Activated effector memory CD4-positive, alpha-beta T cell treated with anti-CD3 and anti-CD28 coated beads, Interleukin-2, amount 50 U/mL, for 16 hours (primary cell): ENCODE measurements at places on chromosomes 6 and 20.
A peak's percentile ranks its signal among the peaks of the same experiment; 100 is the strongest.

- DNase-seq = no peak
Measured at GRCh38 chr20:37503256-37503927, 17.7 kb upstream of the NNAT start.

DNA sequence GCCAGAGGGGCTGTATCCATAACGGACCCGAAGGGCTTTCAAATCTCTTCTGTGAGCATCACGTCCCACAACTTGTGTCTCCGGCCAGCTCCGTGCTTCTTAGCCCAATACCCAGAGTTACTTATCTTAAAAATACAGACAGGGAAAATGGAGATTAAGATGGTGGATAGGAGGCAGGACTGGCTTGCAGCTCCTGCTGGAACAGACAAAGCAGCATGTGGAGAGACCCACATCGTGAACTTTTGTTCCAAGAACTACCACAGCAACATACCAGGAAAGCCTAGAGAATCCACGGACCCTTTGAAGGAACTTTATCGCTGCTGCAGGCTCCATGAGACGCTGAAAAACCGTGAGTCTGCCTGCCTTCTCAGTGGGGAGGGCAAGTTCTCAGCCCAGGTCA, 113.7 kb downstream of the RNASET2 start:
- no peak for DNase-seq

DNA sequence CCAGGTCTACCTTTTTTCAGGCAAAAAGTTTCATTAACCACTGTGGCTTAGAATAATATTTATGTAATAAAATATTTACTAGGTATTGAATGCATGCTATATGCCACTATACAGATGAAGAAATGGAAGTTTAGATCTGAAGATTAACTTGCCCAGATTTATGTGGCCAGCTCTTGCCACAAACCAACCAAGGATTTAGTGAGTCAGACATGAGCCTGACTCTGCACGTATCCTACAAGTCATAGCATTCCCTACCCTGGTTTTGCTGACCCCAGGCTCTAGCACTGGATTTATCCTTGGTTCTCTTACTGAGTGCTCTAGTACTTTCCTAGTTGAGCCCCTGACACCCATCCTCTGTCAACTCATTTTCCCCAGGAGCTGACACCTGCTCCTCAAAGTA, 75.4 kb downstream of the ANKEF1 start:
- DNase-seq = no peak

GRCh38 chr6:94902974-94903628, 674.2 kb upstream of the MANEA start:
- DNase-seq = no peak

GRCh38 chr6:129608886-129609537, 101.0 kb downstream of the ARHGAP18 start:
- DNase-seq = no peak

GRCh38 chr20:43959920-43960227, 45.2 kb downstream of the TOX2 start:
- no peak for DNase-seq

DNA sequence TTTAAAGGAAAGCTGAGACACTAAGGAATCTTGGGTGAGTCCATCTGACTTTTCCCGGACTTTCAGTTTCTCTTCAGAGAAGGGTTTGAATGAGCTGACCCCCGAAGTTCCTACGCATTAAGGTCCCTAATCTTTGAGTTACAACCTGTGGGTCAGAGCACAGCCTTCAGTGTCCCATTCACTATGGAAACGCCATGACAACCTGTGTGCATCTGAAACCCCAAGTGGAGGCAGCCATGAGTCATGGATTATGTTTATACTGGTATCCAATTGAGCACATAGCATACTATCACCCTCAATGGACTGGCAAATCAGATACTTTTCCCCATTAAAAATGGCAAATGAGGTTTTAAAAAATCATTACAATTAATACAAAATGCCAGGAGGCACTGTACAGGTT, 11.4 kb downstream of the MYLK4 start:
- DNase-seq = no peak

GRCh38 chr6:163963205-163964120, 548.9 kb downstream of the QKI start:
- DNase-seq = no peak

GRCh38 chr20:4261333-4262284, 246.3 kb upstream of the RNF24 start:
- no peak for DNase-seq

GRCh38 chr6:90375681-90376439, 79.2 kb upstream of the BACH2 start:
- no peak for DNase-seq

DNA sequence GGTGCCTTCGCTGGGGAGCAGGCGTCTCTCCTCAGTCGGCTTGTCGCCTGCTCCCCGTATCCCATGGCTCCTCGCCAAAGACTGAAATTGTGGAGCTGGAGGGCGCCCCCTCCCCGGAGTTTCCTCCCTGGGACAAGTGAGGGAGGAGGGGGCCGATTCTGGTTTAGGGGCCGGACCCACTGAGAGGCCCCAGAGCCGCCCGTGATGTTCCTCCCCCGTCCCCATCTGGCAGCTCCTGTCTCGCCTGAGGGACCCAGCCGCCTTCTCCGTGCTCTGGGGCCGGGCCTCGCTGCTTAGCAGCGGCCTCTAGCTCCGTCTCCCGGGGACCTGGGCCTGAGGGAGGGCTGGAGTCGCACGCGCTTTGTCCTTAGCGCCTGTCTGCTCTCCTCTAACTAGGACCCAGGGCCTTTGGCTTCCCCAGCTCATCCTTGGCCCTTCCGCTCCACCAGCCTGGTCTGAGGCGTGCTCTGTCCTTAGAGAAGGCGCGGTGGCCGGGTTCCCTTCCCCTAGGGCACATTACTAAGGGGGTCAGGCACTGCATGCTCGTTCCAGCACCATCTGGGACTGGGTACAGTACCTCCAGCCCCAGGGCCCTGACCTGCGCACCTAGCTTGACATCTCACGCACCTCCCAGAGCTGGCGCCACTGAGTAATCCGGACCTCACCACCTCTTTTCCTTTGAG, 29.7 kb downstream of the SLC12A5 start:
- no peak for DNase-seq

DNA sequence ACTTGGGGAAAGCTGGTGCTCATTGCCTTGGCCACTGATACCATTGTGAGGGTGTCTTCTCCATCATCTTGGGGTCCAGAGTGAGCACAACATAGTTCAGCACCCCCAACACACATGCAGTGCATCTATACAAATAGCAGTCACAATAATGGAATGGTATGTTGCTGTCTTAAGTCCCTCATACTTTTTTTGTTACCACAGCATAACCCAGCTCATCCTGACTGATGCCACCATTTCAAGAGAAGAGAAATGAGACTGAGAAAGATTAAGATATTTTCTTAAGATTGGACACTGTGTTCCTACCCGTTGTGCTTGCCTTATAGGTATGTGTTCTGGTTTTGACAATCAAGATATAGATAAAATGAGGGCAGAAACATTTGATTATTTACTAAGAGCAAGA, 15.6 kb downstream of the CST4 start:
- no peak for DNase-seq

DNA sequence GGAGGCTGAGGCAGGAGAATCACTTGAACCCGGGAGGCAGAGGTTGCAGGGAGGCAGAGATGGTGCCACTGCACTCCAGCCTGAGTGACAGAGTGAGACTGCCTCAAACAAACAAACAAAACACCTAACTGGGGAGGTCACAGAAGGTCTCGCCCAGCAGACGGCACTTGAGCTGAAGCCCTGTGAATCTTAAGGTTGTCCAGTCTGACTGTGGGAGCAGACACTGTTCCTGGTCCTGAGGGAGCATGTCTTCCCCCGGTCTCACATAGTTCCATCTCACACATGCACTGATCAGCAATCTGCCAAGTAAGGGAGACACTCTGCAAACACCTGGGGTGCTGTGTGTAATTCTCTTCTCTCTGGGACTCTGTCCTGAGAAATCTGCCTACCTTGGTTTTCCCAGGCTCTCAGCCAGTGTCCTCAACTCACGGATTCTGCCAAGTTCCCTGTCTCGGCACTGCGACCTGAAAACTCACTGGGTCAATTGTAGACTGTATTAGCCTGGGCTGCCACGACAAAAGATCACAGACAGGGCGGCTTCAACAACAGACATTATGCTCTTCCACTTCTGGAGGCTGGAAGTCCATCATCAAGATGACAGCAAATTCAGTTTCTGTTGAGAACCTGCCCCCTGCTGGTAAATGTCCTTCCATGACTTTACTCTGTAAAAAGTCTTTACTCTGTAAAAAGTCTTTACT, 94.3 kb downstream of the JPH2 start:
- peak; percentile 63 for DNase-seq

GRCh38 chr6:72864799-72865198, 242.9 kb downstream of the KCNQ5 start:
- no peak for DNase-seq

DNA sequence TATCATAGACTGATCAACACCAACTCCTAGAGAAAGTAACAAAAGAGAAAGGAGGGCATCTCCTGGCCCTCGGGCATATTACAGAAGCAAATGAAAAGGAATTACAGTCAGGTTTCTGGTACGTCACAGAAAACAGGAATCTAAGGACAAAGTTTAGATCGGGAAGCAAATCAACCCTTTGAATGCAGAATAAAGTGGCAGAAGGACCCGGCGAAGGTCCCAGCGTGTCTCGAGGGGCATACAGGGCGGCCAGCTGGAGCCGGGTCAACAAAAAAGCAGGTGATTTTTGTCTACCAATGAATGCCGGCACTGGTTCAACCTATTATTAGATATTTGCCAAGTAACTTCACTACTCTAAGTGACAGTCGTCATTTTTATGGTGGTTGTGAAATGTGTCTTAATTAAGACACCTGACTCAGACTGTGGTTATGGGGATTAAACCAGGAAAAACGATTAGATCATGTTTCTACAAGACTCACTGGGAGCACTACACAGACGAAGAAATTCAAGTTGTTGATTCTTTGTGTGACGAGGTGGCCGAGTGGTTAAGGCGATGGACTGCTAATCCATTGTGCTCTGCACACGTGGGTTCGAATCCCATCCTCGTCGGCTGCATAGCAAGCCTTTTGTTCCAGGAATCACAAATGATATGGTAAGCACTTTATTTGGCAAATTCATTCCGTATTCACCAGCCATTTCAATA, 12.4 kb upstream of the ZSCAN9 start:
- DNase-seq = peak; percentile 68

GRCh38 chr6:108442770-108443520, 117.8 kb upstream of the FOXO3 start:
- no peak for DNase-seq

DNA sequence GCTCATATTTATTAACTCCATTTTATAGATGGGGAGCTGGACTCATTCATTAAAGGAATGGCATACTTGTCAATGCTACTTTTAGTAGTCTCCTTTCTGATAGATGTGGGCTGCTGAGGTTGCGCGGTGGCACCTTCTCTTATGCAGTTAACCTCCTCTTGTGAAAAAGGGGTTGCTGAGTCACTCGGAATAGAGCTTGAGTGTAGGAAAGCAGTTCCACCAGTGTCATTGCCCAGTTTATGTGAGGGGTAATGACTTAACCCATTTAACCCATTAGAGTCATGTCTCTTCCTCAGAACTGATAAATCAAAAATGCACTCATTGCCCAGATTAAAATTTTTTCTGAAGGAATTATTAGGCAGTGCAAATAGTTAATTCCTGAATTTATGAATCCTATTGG, 6.3 kb downstream of the MAPK14 start:
- no peak for DNase-seq

DNA sequence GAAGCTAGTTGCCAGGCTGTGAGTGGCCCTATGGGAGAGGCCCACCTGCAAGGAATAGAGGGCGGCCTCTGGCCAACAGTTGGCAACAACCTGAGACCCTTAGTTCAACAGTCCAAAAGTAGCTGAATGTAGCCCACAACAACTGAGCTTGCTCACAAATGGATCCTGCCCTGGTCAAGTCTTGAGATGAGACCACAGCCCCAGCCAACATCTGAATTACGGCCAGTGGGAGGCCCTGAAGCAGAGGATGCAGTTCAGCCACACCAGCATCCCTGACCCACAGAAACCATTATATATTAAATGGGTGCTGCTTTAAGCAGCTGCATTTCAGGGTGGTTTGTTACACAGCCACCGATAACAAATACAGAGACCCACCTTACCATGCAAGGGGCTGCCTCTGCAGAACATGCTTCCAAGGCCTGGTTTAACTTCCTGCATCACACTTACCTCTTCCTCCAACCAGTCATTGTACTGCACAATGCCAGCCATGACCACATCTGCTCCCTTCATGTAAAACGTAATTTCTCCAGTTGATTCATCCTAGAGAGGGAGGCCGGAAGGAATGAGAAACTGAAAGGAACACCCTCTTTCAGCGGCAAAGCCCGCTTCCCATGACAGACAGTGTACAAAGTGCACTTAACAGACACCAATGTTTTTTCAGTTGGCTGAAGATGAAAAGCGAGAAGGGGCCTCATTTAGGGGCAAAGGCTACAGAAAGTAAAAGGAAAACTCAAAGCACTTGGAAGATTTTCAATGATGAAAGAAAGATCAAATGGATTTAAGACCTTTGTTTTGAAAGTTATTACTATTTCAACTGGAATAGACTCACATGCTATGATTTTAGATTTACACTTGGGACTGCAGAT, 86.2 kb upstream of the NFATC2 start:
- DNase-seq = no peak

GRCh38 chr6:87793315-87793714, 91.3 kb upstream of the AKIRIN2 start:
- DNase-seq = no peak

DNA sequence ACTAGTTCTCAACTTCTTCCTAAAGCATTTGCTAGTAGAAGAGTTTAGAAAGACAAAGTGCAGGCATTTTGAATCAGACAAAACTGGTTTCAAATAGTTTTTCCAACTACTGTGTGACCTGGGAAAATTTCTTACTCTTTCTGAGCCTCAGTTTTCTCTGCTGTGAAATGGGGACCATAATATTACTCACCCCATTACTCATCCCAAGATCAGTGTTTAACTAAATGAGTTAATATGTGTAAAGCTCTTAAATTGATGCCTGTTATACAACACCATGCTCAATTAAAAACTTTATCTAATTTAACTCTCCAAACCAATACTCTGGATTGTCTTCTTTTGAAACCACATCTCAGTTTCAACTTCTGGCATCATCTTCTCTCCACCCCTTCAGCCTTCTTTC, 87.4 kb downstream of the DNAH8 start:
- no peak for DNase-seq

- DNase-seq = peak; percentile 78
Measured at GRCh38 chr20:36573798-36574365, 485 bp downstream of the TGIF2 start.

GRCh38 chr6:106126482-106126881, 40.3 kb downstream of the PRDM1 start:
- no peak for DNase-seq

GRCh38 chr20:34055290-34055689, 56.8 kb downstream of the EIF2S2 start:
- DNase-seq = no peak
